Fibroblast of upper back skin (primary cell): ENCODE measurements at places on chromosomes 12 and 14.

- DNase-seq = no peak
Observed at GRCh38 chr12:74980510-74980909, 229.1 kb downstream of the KCNC2 start.

GRCh38 chr12:9133216-9133916 lies 17.6 kb upstream of the A2M start:
- DNase-seq = peak; percentile 10

GRCh38 chr12:65450625-65451024 lies 172.1 kb downstream of the MSRB3 start:
- peak; percentile 31 for DNase-seq

DNA sequence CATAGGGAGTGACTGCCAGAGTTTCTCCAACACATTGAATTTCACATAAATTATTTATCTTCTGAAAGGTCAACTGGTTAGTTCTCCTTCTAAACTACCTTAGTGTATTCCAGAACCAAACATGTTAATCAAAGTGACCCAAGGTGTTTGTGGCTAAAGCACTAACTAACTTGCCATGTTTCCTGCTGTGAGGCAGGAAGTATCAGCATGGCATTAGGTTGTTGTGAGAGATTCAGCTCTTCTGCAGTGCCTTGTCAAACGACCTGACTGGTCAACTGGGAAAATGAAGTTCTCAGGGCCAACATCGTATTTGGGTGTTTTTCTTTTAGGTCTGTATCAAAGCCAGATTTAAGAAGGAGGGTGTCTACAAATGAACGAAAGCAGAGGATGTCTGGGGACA lies 448.1 kb downstream of the APAF1 start:
- no peak for DNase-seq

DNA sequence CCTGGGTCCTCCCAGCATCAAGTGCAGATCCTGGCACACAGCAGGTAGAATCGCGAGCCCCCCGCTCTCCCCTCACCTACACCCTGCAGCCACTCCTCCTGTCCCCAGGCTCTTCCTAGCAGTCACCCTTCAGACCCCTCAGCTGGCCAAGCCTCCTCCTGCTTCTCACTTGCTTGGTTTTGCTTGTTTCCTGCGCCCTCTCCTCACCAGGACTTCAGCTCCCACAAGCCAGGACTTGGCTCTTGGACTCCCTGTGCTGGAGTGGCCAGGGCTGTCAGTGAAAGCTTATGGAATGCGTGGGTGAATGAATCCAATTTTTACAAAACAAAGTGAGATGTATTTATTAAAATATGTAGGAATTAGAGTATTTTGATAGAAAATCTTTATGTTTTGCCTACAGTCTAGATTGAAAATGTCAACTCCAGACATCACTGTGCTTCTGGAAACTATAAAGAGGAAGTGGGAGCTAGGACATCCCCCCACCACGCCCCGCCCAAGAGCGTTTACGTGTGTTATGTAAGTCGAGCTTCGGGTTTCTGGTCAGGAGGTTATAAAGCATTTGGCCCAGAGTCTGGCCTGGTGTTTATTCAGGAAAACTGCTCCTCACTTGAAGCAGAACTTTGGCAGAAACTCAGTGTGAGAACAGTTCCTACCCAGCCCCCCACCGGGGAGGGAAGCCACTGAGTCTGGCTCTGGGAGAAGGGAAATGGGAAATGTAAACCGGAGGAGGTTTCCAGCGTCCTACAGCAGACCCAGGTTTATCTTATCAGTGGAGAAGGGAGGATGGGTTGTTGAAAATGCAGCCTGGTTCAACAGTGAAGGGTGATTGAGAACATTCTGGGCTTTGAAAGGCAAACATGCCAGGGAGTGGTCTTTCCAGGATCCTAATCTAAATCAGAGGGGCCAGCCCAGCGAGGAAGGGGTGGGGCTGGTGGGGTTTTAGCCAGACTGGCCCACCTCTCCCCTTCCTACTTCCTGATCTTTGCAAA lies 8.8 kb downstream of the ALDH2 start:
- DNase-seq = peak; percentile 62

GRCh38 chr14:75476274-75476995 lies 45.8 kb upstream of the BATF start:
- peak; percentile 17 for DNase-seq

GRCh38 chr14:73761618-73762355 lies 47.6 kb upstream of the PNMA1 start:
- no peak for DNase-seq
